ENCODE measurements at places on chromosomes 16 and 17.

DNA sequence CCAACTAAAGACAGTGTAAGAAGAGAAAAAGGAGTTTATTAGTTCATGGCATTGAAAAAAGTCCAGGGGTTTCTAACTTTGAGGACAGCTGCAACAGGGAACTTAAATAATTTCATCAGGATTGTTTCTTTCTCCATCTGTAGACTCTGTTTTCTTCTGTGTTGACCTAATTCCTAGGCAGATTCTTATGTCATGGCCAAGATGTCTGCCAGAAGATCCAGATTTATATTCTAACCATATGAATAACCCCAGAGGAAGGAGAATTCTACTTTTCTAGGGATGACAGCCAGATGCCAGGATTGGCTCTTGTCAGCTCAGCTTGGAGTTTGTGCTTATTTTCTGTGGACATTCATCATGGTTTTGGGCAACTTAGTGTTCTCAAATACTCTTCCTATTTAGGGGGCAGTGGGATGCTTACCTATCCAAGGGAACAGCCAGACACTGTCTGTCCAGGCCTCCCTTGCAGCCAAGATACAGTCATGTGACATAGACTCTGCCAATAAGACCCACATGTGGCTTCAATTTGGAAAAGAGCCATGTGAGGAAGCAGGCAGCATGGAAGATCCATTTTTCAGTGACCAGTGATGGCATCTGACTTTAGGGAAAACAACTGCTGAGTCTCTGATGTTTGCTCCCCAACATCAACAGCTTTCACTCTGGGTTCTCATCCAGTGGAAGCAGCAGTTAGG is 18.2 kb downstream of the PCTP start:
- DNase-seq = no peak

DNA sequence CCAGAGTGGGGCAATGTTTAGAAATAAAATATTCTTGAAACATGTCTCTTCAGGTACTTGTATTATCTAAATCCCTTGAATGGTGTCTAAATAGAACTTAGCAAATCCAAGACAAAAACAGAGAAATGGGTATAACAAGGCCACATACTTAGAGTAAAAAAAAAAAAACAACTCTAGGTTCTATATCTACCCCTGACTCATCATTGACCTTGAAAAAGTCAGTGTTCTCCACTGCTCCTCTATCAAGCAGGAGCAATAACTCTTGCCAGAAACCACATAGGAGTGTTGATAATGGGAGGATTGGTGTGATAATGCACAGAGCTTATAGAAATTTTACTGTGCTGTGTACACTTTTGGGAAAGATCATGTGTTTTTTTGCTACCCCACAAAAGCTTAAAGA is 296.6 kb upstream of the PMFBP1 start:
- DNase-seq = no peak

GRCh38 chr16:66594739-66595138 is 9.8 kb upstream of the CMTM3 start:
- DNase-seq = no peak

DNA sequence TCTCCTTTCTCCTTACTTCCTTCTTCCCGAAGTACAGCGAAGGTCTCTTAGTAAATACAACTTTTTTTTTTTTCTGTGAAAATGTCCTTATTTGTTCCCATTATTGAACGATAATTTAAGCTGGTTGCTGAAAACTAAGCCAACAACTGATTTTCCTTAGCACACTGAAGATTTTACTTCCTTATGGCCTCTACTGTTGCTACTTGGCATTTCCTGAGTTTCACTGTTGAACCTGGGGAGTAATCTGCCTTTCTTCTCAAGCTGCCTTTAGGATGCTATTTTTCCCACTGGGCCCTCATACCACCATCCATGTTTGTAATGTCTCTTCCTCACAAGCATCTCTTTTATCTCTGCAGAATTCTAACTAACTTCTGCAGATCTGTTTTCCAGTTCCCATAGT is 26.1 kb downstream of the UBE2O start:
- no peak for DNase-seq

- DNase-seq = no peak
These were observed 2.6 kb upstream of the STH start for GRCh38 chr17:45996282-45996937.

- no peak for DNase-seq
These were observed 40.1 kb downstream of the HIC1 start for GRCh38 chr17:2094891-2095535.

DNA sequence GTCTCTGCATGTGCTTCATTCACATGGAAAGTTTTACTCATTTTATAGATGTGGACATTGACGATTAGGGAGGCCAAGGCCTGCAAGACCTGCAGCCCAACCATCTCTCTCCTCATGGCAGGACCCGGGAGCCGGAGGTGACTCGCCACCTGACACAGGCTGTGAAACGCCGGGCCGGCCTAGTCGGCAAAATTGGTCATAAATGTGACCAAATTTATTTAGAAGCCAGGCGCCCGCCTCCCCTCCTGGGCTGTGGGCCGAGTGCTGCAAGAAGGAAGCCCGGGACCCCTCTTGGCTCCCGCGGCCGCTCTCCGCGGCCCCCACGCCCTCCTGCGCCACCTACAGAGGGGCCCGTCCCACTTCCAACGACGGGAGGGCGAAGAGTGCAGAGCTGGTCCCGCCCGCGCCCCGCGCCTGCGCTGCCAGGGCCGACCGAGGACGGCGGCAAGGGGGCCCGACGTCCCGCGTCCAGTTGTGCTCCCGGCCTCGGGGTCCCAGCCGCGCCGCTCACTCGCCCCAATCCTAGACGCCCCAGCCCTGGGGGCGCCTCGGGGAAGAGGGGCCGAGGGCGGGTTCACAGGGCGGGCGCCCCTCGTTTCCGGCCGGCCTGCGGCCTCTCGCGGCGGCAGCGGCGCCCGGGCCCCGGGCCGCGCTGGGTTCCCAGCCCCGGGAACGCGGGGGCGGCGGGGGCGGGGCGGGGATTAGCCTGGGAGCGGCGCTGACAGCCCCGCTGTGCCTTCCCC is 47.5 kb downstream of the WNT3 start:
- no peak for DNase-seq

- DNase-seq = no peak
These were observed 4.3 kb downstream of the GDE1 start for GRCh38 chr16:19517424-19518089.

GRCh38 chr17:12644623-12645022 is 21.1 kb upstream of the MYOCD start:
- DNase-seq = no peak

- no peak for DNase-seq
These were observed 48.2 kb upstream of the FOXJ1 start for GRCh38 chr17:76189247-76189646.

DNA sequence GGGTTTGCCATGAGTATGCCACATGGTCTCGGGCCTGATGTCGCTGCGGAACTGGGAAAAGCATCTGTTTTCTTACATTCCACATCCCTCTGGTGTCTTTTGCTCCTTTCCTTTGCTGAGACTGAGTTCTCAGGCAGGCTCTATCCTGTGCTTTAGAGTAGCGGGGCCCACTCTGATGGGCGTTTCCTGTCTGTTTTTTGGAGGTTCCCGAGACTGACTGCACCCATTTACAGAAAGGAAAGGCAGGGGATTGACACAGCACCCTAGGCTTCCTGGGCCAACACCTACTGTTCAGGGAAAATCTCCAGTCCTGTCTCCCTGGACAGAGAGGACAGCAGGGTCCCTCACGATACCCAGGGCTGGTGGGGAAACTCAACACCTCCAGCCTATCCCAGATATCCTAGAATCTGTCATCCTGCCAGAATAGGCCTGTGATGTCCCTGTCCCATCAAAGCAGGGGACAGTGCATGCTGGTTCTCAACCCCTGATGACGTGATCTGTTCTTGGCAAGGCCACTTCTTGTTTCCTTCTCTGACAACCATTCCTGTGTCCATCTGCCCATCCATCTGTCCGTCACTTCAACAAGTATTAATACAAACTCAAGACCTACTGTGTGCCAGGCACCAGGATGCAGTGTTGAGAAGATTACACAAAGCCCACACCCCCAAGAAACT is 42.2 kb downstream of the ACTG1 start:
- DNase-seq = no peak

GRCh38 chr17:19370493-19370960 is 7.8 kb upstream of the MAPK7 start:
- DNase-seq = no peak

DNA sequence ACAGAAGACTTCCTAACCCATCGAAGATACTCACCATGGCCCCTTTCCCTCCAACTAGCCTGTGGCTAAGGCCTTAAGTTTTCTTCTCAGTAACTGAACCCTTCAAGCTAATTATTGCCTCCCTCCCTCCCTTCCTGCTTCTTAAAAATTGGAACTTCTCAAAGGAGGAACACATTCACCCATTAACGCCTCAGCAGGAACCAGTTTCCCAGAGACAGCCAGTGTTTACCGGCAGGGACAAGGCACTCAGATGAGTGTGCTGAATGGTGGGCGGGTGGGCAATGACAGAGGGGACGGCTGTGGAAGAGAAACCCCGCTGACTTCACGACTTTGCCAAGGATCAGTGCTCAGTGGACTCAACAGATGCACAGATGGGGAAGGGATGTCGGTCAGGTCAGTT is 20.3 kb downstream of the PITPNA start:
- no peak for DNase-seq

DNA sequence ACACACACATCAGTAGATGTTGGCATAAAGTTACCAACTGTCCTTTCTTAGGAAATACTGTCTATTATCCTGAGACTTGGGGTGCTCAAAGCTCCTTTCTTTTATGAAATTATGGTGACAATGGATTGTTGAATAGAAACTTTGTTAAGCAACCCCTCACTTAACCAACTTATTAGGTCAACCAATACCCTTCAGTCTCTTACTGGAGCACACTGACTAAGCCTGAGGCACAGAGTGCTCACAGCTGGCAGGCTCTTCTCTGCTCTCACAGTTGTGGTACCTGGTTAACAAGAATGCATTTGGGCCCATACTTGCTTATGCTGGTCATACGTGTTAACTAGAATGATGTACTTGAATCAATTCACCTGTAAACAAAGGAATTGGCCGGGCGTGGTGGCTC is 24.8 kb downstream of the CD300LF start:
- no peak for DNase-seq

DNA sequence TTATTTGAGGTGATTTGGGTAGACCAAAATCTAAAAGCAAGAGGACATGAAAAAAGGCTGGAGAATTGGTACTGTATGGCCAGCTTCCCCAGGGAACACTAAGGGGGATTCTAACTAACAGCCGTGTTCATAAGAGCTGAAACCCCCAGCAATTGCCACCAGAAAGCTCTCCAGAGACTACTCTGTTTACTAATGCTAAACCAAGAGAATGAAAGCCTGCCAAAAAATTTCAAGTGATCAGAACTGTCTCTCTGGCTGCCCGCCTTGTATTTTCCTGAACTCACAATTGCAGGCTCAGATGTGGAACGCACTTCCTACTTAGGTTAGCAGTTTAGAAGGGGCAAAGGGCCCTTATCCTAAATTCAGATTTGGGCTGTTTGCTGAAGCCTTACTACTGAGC is 24.1 kb downstream of the MYH10 start:
- DNase-seq = no peak

- no peak for DNase-seq
These were observed 221.1 kb upstream of the XYLT1 start for GRCh38 chr16:17691899-17692176.

- no peak for DNase-seq
These were observed 18.2 kb downstream of the CMTM4 start for GRCh38 chr16:66678337-66678736.
